ENCODE measurements at places on chromosomes 12 and 14.
A peak's percentile ranks its signal among the peaks of the same experiment; 100 is the strongest.

DNA sequence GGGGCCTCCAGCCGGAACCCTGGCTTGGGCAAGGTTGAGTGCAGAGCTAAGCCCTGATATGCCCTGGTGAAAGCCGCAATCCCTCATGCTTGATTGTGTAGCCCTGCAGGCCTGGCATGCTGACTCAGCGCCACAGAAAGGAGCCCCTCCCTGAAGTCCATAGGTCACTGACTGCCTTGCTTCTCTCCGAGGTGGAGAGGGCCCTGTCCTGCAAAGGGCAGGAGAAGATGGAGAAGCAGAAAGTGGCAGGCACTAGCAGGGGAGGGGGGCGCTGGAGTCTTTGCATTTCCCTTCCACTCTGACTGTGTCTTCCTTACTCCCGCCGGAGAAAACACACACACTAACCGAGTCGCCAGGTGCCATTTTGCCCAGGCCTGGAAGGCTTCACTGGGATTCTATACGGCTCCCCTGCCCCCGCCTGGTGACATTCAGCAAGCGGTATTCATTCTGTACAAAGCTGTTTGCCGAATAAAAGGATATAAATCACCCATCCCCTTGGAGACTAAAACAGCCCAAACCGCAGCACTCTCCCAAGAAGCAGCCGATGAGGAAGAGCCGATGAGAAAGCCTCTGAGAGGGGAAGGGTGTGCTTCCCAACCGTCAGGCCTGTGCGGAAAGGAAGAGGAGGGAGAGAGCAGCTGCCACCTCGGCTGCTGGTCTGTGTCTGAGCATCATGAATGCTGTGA lies 69.8 kb downstream of the SLC6A12 start:
- no peak for DNase-seq

GRCh38 chr12:48017496-48017895 lies 13.2 kb upstream of the COL2A1 start:
- no peak for DNase-seq

DNA sequence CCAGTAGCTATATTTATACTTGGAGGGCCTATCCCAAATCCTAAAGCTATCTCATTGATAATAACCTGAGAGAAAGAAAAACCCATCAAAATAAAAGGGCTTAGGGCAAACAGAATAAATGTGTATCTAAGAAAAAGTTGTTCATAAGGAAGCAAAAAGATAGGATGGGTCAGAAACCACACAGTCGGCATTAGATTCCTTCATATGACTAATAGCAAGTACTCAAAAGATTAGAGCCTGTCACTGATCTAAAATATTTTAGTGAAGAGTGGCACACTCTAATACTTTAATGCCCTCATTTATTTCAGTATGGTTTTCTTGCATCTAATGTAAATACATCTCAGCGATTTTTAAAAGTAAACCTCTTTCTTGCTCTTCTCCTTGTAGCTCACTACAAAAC lies 17.1 kb upstream of the NAV3 start:
- no peak for DNase-seq

GRCh38 chr12:53972152-53972702 lies 699 bp upstream of the HOXC11 start:
- peak; percentile 68 for DNase-seq

GRCh38 chr14:64510825-64511671 lies 6.5 kb downstream of the ZBTB1 start:
- peak; percentile 73 for DNase-seq

DNA sequence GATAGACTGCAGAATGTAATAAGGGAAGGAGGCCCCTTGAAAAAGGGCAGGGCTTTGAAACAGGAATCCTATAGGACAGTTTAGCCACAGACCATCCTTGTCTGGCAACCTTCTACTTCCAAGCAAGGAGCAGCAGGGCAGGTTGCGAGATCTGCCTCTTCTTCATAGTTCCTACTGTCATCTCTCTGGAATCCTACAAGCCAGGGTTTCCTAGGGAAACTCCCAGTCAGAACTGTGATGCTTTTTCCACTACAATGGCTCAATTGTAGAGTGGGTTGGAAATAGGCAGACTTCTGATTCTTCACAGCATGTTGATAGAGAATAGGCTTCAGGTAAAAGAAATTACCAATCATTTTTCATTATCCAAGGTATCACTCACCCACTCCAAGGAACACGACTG lies 186.3 kb downstream of the DACT1 start:
- peak; percentile 45 for DNase-seq

DNA sequence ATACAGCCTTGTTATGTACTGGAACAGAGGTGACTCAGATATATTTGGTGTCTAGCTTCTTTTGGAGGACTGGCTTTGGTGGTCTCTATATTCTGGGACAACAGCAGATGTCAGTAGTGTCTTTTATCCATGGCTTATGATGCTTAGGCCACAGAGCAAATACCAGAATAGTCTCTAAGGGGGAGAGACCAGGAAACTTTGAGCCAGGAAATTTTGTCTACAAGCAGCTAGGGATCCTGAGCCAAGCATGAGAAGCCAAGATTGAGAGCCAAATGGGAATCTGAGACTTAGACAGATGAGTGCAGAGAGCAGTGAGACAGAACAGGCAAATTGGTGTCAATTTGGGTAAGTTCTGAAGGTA lies 28.4 kb upstream of the PTPRR start:
- DNase-seq = no peak

DNA sequence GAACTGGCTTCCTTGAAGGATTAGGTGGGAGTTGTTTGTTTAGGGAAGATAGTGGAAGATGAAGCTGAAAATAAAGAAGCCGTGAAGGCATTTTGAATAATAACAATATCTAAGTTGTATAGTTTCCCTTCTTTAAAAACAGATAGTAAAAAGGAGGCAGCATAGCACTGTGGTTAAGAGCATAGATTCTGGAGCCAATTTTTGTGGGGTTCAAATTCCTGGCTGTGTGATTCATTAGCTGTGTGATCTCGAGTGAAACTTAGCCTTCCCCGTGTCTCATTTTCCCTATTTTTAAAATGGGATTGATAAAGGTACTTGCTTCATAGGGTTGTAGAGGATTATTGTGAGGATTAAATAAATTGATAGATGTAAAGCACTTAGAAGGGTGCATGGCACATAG lies 104.5 kb downstream of the MYRFL start:
- DNase-seq = no peak

- DNase-seq = peak; percentile 14
These were observed 1.6 kb downstream of the KRT71 start for GRCh38 chr12:52551216-52551865.

DNA sequence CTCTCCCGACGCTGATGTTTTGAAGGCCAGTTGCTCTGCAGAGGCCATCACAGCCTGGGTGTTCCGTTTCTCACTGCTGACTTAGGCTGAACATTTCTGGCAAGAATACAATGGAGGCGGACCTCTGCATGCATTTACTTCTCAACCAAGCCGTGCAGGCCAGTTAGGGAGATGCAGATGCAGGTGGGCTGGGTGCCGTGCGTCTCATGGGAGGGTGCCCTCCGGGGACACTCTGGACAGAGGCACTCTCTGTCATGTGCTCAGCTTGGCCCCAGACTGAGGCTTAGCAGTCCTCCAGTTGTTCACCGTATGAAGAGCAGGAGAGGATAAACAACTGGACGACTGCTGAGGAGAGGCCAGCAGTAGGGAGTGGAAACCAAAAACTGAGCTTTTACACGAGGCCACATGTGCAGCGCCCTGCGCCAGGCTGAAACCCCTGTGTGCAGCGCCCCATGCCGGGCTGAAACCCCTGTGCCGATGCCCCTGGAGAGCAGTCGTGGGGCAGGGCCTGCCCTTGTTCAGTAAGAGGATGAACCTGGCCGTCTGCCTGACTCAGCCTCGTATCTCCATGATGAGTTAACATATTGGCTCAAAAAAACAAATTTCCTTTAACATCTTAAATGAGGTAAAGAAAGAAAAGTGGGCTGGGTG lies 32.3 kb downstream of the DDX51 start:
- DNase-seq = no peak

GRCh38 chr12:108093209-108093608 lies 35.9 kb upstream of the WSCD2 start:
- no peak for DNase-seq

DNA sequence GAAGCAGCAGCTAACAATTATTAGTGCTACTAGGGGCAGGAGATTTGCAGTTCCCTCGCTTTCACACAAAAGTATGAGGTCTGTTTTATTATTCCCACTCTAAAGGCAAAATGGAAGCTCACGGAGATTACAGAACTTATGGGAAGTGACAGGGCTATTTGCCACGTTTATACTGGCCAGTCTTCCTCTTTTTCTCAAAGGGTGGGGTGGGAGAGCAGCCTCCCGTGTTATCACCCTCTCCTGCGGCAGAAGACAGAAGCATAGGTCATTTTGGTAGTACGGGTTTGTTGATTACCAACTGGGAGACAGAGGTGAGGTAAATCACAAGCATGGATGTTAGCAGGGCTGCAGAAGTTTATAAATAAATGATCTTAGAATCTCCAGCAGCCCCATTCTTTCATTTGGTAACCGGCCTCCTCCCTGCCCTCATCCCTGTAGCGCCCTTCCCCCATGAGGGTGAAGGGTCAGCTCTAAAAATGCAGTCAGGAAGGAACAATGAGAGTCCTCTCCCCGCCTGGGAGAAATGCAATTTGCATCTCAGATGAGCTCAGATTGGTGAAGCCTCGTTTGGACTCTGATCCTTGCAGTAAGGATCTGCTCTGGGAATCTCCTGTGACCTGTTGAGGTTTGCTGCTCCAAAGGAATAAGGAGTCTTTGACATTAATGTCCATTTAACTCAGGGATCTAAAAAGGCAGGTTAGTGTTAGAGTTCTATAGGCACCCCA lies 44.7 kb upstream of the SINHCAF start:
- peak; percentile 9 for DNase-seq

DNA sequence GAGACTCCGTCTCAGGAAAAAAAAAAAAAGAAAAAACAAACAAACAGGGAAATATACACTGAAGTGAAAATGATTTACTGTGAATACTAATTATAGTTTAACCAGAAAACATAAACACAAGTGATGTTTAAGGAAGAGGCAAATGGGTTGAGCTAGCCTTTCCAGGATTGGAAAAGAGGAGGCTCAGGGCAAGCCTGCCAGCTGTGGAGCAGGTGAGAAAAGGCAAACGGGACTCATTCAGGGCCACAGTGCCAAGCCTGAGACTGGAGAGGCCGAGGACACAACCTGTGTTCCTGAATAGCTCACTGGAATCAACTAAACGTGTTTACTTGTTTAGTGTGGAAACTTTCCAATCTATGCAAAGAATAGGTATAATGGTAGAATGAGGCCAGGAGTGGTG lies 35.7 kb upstream of the MAPKAPK5 start:
- DNase-seq = no peak

DNA sequence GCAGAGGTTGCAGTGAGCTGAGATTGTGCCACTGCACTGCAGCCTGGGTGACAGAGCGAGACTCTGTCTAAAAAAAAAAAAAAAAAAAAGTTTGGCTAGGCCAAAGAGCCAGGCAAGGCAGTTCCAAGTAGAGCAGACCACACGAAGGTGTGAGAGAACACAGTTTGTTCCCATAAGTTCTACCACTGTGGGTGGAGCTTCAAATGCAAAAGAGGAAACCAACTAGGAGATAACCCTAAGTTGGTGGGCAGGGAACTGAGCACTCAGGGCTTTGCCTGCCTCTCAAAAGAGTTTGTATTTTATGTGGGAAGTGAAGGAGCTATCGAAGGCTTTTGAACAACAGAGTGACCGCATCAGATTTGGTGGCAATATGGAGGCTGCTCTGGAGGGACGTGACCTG lies 15.1 kb downstream of the SOCS2 start:
- no peak for DNase-seq

GRCh38 chr14:64496764-64497163 lies 6.9 kb downstream of the ZBTB25 start:
- DNase-seq = no peak

DNA sequence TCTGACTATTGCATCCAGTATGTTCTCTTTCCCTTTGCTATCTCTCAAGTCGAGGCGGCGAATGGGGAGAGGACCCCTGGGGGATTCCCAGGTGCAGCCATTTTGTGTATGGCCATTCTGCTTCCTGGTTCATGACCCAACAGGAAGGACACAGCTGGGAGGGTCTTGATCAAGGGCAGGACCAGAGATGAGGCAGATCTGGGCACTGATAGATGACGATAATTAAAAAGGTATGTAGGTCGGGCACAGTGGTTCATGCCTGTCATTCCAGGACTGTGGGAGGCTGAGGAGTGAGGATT lies 73.9 kb downstream of the EID3 start:
- no peak for DNase-seq

DNA sequence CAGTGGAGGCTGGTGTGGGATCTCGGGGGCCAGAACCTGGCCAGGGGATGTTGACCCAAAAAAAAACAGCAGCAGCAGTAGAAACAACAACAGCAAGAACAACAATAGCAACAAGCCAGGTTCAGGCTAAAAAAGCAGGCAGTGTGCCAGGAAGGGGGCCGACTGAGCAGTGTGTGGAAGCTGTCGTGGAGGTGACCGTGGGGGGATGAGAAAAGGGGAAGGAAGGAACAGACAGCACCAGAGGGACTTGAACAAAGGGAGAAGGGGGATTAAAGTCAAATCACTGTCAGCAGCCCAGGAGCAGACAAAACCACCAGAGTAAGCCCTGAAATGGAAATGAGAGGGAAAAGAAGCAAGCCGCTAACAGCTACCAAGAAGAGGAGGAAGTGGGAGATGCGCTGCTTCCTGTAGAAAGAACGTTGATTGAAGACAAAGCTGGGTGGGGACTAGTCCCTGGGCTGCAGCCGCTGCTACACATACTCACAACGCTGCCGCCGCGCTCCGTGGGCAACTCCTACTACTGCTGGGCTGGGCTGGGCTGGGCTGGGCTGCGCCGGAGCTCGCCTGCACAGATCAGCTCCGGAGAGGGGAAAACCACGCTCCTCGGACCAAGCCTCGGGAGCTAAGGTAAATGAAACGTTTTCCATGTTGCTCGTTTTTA lies at the start of gene GNG2:
Gene GNG2, plus strand, starts transcription at position 449 of the 661 bp plus-strand sequence. CDS start 90,067 bp downstream, outside the sequence.
- peak; percentile 83 for DNase-seq

DNA sequence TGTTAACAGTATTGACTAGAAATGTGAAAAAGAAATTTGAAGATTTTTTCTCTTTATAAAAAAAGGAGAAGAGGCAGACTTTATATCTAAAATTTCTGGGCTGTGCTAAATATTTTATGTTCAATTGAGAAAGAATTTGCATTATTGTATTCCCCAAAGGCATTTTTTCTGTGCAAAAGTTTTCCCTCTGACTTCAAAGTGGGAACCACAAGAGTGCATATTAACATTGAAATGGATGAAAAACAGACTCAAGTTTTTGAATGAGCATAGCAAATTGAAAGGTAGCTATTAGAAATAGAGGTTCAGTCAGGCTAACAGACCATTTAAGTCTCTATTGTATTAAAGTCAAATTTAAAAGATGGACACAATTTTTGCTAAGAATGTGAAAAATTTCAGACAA lies 95.2 kb downstream of the RASSF9 start:
- no peak for DNase-seq

- no peak for DNase-seq
These were observed 45.1 kb upstream of the FERMT2 start for GRCh38 chr14:52995998-52996397.

DNA sequence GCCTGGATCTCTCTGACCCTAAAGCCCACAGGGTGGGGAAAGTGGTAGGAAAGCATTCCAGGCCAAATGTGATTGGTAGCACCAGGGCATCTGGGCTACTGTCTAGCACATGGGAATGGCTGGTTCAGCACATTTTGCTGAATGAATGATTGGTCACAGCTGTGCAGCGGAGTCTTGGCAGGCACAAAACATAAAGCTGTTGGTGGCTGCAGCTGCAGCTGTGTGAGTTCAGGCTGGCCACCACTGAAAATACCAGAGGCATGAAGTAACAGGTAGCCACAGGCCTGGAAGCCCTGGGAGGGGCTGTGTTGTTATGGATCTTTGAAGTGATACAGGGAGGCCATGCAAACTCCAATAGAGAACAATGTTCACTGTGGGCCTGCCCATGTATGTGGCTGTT lies 72.7 kb downstream of the MYRFL start:
- peak; percentile 67 for DNase-seq

Data from EH (cell line).